ENCODE measurements at places on chromosomes 7 and 10. TPM values are rescaled to one million over a fixed set of nuclear protein-coding genes. Genes with fewer than 3 reads are reported as not detected.

Gene MMP21
- total RNA-seq = 0.11 TPM

Gene NKX6-2
- total RNA-seq = not detected

Gene CDC14C
- not detected for total RNA-seq

Gene PRKG1
- total RNA-seq = 2.0 TPM

Gene AKR1B15
- total RNA-seq = not detected

Gene ZNF365
- total RNA-seq = not detected

Gene FERD3L
- not detected for total RNA-seq

Gene SPDYE16
- not detected for total RNA-seq

Gene TMEM273
- 1.6 TPM for total RNA-seq

Gene MPP7
- 1.9 TPM for total RNA-seq

- H3K36me3 ChIP-seq = no peaks in the 10 kb centered on the region
- no peak for DNase-seq
- no peaks in the 10 kb centered on the region for H3K4me1 ChIP-seq
- no peak overlapping the region for H3K27ac ChIP-seq
- no peaks in the 10 kb centered on the region for H3K27me3 ChIP-seq
Observed at GRCh38 chr10:11225935-11226334, 208.3 kb downstream of the CELF2 start.

- H3K27me3 ChIP-seq = no peaks in the 10 kb centered on the region
- no peaks in the 10 kb centered on the region for H3K36me3 ChIP-seq
- DNase-seq = no peak
- no peak overlapping the region for H3K27ac ChIP-seq
- H3K4me3 ChIP-seq = no peak overlapping the region
Observed at GRCh38 chr10:62696798-62697197, 107.7 kb upstream of the ADO start.

- DNase-seq = peak; percentile 85
- peak overlapping the region; percentile 20 for H3K4me3 ChIP-seq
- no peaks in the 10 kb centered on the region for H3K4me1 ChIP-seq
- H3K27ac ChIP-seq = peak overlapping the region; percentile 60
- H3K36me3 ChIP-seq = no peaks in the 10 kb centered on the region
Observed at GRCh38 chr10:6201516-6201975, 1.2 kb upstream of the PFKFB3 start.

GRCh38 chr7:94325122-94325475, 69.6 kb upstream of the COL1A2 start:
- no peak overlapping the region for H3K4me3 ChIP-seq
- no peak for DNase-seq
- no peaks in the 10 kb centered on the region for H3K4me1 ChIP-seq
- no peak overlapping the region for H3K27ac ChIP-seq
- no peaks in the 10 kb centered on the region for H3K27me3 ChIP-seq

GRCh38 chr7:151702961-151703360, 174.0 kb downstream of the PRKAG2 start:
- H3K4me1 ChIP-seq = no peaks in the 10 kb centered on the region
- no peak overlapping the region for H3K27ac ChIP-seq
- H3K27me3 ChIP-seq = no peaks in the 10 kb centered on the region
- no peak for DNase-seq
- no peaks in the 10 kb centered on the region for H3K36me3 ChIP-seq
- H3K4me3 ChIP-seq = no peak overlapping the region

DNA sequence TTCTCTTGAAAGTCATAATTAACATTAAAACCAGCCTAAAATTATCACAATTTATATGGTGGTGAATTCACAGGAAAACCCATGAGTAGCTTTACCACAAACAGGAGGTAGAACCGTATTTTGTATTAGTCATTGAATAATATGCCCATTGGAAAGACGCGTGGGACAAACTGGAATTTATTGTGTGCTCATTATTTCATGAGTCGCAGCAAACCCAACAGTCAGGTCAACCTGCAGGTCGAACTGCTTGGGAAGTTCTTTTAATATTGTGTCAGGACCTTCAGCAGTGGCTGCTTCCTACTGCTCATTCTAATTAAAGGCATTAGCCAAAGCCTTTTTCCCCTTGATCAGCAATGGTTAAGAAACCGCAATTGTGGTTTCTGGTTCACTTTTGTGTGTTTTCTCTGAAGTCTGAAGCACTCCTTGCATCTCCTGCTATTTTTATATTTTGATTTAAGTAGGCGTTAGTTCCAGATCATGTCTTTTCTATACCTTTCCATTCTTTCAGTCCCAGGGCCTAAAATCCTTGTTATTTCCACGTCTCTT, 100.1 kb downstream of the RAB11FIP2 start:
- H3K27me3 ChIP-seq = no peaks in the 10 kb centered on the region
- H3K4me1 ChIP-seq = no peaks in the 10 kb centered on the region
- no peaks in the 10 kb centered on the region for H3K36me3 ChIP-seq
- no peak overlapping the region for H3K27ac ChIP-seq

GRCh38 chr7:142583446-142583845, 165.8 kb upstream of the PRSS1 start:
- H3K27ac ChIP-seq = no peak overlapping the region
- no peak for DNase-seq
- H3K4me1 ChIP-seq = no peaks in the 10 kb centered on the region
- no peaks in the 10 kb centered on the region for H3K27me3 ChIP-seq
- no peaks in the 10 kb centered on the region for H3K36me3 ChIP-seq

- H3K4me1 ChIP-seq = no peaks in the 10 kb centered on the region
- no peak for DNase-seq
- H3K36me3 ChIP-seq = no peaks in the 10 kb centered on the region
- no peaks in the 10 kb centered on the region for H3K27me3 ChIP-seq
Observed at GRCh38 chr10:5540080-5540479, 15.3 kb downstream of the CALML3 start.

DNA sequence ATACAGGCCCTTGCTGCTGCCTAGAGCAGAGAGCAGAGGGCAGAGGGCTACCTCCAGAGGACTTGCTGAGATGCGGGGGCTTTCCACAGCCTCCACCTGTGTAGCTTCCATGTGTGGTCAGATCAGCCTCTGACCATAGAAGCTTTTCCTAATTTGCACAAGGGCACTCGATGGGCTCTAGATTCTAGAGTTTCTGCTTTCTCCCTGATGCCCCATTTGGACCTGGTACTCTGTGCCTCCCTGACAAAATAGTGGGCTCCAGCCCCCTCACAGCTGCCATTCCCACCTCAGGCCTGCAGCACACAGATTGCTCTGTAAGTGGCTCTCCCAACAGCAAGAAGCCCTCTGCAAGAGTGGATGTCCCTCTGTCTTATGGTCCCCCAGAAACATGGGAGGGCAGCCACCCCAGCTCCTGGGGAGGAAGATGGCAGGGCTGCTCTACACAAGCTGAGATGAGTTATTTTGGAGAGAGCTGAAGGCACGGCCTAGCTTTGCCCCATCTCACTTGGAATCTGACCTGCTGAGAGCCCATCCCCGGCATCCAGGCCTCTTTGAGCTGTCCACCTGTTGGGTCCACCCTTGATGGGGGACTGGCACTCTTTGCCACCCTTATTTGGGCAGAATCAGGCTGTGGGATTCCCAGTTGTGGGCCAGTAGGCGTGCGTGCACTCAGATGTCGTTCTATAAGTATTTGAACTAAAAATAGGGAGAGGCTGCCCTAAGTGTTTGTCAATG, 16.7 kb downstream of the TMEM273 start:
- H3K4me3 ChIP-seq = no peak overlapping the region
- no peaks in the 10 kb centered on the region for H3K27me3 ChIP-seq
- no peak for DNase-seq
- no peaks in the 10 kb centered on the region for H3K4me1 ChIP-seq

DNA sequence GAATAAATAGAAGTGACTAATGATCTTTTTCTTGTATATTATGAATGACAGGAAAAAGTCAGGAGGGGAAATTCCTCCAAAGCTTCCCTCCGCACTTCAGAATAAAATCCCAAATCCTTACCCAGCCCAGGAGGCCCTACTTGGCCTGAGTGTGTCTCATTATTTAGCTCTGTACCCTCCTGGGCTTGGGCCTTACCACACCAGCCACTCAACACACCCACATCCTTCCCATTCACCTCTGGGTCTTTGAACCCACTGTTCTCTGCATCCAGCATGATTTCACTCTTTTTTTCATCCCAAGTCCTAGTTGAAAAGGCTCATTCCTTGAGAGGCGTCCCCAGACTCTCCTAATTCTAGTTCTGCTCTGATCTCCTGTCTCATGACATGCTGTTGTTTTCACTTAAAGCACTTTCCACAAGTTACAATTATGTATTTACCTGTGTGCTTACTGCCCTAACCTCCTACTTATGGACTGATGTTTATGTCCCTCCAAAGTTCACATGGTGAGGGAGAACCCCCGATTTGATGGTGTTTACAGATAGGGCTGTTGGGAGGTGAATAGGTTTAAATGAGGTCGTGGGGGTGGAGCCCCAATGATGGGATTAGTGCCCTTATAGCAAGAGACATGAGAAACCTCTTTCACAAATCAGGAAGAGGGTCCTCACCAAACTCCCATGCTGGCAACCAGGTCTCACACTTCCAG, 6.4 kb downstream of the NOD1 start:
- no peaks in the 10 kb centered on the region for H3K27me3 ChIP-seq
- no peaks in the 10 kb centered on the region for H3K36me3 ChIP-seq
- H3K4me3 ChIP-seq = no peak overlapping the region
- no peak overlapping the region for H3K27ac ChIP-seq
- DNase-seq = no peak

DNA sequence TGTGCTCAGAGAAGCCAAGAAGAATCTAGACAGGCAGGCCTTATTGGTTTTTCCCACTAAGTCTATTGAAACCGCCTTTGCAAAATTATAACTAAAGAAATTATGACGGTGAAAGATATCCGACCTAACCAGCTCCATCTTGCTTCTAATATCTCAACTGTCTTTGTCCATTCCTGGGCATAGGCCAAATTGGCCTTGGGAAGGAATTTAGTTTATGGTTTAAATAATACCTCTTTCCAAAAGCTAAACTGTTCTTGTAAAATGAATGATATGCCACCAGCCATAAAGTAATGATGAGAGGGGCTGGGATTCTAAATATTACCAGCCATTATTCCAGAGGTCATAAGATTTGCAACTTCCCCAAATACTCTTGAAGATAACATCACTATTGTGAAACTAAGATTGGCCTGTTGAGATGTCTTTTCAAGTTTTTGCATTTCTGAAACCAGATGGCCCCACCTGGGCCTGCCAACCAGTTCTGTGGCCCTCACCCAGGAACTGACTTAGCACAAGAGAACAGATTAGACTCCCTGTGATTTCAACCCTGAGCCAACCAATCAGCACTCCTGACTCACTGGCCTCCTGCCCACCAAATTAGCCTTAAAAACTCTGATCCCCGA, 41.2 kb upstream of the SLC35G1 start:
- H3K36me3 ChIP-seq = no peaks in the 10 kb centered on the region
- H3K27ac ChIP-seq = no peak overlapping the region
- no peaks in the 10 kb centered on the region for H3K4me1 ChIP-seq
- no peak for DNase-seq
- no peaks in the 10 kb centered on the region for H3K27me3 ChIP-seq
- no peak overlapping the region for H3K4me3 ChIP-seq

DNA sequence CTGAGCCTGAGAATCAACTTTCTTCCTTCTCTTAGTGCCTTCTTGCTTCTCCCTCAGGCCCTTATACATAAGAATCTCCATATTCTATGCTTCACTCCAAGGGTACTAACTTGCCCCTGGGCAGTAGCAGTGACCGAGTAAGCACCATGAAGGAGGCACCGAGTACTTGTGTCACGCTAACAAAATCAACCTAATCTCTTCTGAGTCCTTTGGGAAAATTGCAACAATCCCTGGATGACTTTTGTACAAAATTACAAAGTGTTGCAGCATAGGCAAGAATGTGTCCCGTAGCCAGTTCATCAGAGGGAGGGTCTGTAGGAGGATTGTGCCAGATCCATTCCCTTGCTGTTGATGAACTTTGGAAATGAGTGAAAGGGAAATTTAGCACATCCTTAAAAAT, 80.4 kb upstream of the EEPD1 start:
- H3K27ac ChIP-seq = no peak overlapping the region
- H3K4me3 ChIP-seq = no peak overlapping the region
- DNase-seq = no peak
- H3K4me1 ChIP-seq = no peaks in the 10 kb centered on the region

GRCh38 chr7:28432105-28432504, 19.8 kb downstream of the CREB5 start:
- peaks cover 5% of the 10 kb centered on the region for H3K27me3 ChIP-seq
- H3K36me3 ChIP-seq = no peaks in the 10 kb centered on the region
- H3K4me1 ChIP-seq = no peaks in the 10 kb centered on the region
- DNase-seq = no peak
- no peak overlapping the region for H3K4me3 ChIP-seq

DNA sequence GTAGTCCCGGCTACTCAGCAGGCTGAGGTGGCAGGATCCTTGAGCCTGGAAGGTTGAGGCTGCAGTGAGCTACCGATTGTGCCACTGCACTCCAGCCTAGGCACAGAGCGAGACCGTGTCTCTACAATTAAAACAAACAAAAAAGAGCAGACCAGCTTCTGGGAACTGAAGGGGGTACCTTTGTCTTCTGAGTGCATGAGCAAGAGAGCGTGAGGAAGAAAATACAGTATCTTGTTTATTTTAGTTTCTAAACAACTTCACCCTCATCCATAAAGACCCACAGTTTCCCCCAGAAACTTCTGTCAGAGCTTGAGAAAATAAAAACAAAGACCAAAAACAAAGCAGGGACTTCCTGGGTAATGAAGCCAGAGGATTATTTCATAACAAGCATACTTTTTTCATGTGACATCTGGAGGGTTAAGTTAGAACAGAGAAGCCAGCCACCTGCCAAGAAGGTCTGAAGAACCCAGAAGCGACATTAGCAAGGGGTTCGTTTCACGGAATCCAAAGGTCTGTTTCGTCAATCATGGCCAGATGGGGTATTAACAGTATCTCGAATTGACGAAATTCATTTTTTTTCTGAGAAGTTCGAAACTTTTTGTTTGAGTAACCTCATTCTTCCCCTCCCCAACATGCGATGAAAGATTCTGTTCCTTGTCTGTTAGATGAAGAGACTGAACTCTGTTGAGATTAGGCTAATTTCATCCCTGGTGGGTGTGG, 10.2 kb upstream of the IL2RA start:
- H3K27me3 ChIP-seq = no peaks in the 10 kb centered on the region
- no peak overlapping the region for H3K27ac ChIP-seq
- no peak overlapping the region for H3K4me3 ChIP-seq
- H3K4me1 ChIP-seq = no peaks in the 10 kb centered on the region
- DNase-seq = no peak

- peaks cover 22% of the 10 kb centered on the region for H3K4me1 ChIP-seq
- no peaks in the 10 kb centered on the region for H3K36me3 ChIP-seq
- H3K4me3 ChIP-seq = peak overlapping the region; percentile 71
- H3K27me3 ChIP-seq = no peaks in the 10 kb centered on the region
- peak overlapping the region; percentile 81 for H3K27ac ChIP-seq
Observed at GRCh38 chr10:102118867-102119266, 1.3 kb downstream of the LDB1 start.

- H3K4me1 ChIP-seq = no peaks in the 10 kb centered on the region
- no peak for DNase-seq
- no peaks in the 10 kb centered on the region for H3K36me3 ChIP-seq
- no peak overlapping the region for H3K27ac ChIP-seq
Observed at GRCh38 chr10:61096056-61096455, 152.1 kb upstream of the RHOBTB1 start.

Measured in right lobe of liver (tissue), 6 donors.